ENCODE measurements at places on chromosomes 12 and 14.
A peak's percentile ranks its signal among the peaks of the same experiment; 100 is the strongest.

- no peak for DNase-seq
Observed at GRCh38 chr12:70451528-70451927, 85.4 kb downstream of the KCNMB4 start.

DNA sequence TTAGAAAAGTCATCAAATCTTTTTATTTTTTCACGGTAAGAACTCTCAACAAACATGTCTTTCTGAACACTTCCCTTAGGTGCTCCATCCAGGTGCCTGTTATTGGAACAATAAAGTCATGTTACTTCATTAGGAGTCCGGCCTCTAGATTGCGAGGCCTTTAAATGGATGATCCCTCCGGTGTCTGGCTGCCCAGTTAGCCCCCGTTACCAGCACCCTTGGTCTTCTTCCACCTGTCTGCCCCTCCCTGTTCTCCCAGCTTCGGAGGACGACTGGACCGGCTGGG, 593 bp upstream of the PA2G4 start:
- no peak for DNase-seq

DNA sequence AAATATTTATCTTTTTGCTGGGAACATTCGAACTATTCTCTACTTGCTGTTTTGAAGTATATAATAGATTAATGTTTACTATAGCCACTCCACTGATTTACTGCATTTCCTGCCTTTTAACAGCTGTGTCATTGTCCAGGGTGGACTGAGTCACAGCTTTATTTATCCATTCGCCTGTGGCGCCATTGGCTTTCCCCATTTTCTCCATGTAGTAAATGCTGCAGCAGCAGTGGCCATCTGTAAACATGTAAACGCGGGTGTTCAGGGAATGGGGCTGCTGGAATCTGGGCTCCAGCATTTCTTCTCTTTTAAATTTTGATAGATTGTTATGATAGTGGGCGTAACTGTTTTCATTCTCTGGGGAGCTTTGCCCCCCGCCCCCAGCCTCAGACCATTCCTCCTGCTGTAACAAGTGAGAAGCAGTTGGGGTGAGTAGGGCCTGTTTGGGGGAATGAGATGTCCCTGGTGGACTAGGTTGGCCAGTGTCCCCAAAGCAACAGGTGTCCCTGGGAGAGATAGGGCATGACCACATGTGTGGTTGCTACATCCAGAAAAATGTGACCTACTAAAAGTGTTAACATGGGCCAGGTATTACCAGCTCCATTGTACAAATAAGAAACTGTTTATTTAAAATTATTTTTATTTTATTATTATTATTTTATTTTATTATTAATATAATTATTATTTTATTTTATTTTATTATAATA, 32.9 kb downstream of the RIN3 start:
- no peak for DNase-seq

DNA sequence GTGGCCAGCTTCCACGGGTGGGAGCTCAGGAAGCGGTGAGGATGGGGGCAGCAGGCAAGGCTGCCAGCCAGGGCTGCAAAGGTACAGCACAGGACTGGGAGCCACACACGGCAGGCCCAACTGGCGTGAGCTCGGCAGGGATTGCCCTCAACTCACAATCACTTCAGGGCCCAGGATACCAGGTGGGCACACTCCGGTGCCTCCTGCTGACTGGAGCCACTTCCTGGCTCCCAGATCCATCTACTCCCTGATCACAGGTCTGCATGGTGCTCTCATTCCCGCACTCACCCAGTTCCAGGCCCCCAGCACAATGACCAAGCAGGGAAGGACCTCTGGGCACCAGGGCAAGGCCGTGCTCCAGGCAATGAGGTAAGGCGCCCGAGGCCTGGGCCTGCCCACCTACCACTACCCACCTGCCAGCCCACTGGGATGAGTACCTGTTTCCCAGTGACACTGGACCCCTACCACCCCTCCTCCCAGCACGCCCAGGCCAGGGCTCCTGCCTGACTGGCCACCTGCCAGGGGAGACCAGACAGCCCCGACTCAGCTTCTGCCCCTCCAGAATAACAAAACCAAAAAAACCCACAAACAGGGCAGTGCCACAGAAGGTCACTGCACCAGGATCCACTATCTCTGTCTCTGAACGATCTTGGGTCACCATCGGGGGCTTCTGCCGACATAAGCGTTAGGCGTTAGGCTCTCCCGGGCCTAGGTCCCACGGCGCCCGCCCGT, 1.8 kb downstream of the JAG2 start:
- no peak for DNase-seq

DNA sequence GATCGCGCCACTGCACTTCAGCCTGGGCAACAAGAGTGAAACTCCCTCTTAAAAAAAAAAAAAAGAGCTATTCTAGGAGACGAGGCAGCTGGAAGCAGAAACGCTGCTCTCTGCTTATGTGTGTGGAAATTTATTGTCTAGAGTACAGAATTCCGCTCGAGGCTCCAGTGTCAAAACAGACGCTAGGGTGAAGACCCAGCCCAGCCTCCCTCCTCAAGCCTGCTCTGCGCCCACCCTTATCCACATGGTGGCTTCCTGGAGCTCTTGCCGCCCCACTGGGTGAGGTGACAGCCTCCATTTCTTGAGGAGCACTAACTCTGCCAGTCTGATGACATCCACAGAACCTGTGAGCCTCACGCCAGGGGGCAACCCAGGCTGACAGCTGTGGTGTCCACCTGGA, 49.5 kb upstream of the DLK1 start:
- DNase-seq: no peak

GRCh38 chr12:13179211-13180074, 17.1 kb upstream of the EMP1 start:
- peak; percentile 28 for DNase-seq

DNA sequence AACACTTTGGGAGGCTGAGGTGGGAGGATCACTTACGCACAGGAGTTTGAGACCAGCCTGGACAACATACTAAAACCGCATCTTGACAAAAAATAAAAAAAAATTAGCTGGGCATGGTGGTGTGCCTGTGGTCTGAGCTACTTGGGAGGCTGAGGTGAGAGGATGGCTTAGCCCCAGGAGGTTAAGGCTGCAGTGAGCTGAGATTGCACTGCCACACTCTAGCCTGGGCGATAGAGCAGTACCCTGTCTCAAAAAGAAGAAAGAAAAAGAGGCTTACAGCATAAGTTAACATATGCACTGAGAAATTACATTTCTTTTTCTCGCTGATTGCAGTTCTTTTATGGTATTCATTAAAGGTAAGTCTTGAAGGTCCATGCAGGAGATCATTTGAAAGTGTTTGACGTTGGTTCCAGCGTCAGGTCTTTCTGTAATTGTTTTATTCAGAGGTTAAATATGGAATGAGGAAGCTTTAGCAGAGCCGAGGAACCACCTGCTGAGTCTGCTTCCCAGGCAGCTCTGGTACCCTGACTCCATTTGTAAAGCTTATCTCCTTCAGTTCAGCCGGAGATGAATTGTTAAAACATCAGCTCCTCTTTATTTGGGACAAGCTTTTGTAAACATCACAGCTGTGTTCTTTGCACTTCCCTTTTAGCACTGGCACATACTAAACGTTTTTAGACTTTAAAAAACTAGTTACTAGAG, 18.5 kb downstream of the SFSWAP start:
- DNase-seq: no peak

- no peak for DNase-seq
Observed at GRCh38 chr14:33052943-33053342, 114.3 kb downstream of the NPAS3 start.

DNA sequence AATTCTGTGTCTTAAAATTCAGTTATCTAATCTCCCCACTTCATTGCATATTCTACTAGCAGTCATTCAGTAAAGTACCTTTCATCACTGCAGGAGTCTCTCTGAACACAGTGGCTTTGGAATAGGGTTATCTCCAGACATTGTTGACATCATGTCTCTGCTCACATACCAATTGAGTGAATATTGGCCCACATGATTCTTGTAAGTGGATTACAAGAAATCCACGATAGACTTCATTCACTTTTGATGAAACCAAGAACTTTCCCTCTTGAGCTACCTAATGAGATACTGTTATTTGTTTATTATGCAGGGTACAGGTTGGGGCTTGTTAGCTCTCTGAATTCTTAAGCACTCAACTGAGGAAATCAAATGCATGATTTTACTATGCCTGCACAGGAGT, 284.9 kb downstream of the RAD51B start:
- no peak for DNase-seq
